ENCODE measurements at places on chromosomes 7 and 10. TPM values are rescaled to one million over a fixed set of nuclear protein-coding genes. Genes with fewer than 3 reads are reported as not detected.

- DNase-seq: peak; percentile 91
Measured at GRCh38 chr7:100835903-100836811, 8.8 kb upstream of the EPHB4 start.

DNA sequence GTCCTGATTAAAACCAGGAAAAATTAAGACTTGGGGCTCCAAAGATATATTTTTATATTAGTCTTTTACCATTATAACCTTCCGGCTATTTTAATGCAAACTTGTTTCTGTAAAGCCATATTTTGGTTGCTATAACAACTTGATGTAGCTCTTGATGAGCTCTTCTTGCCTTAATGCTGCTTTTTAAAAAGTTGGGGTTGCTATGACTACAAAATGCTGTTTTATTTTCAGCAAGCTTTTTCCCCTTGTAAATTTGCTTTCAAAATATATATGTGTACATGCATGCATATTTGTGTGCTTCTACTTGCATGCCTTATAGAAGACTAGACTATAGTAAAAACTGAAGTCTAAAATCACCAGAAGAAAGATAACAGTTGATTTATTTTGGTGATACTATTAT lies 99.7 kb downstream of the CSTF2T start:
- no peak for DNase-seq

- DNase-seq: no peak
Measured at GRCh38 chr10:32386623-32387260, 39.8 kb upstream of the EPC1 start.

The NUTM2B gene
- 0.79 TPM for polyA plus RNA-seq

- DNase-seq: peak; percentile 26
Measured at GRCh38 chr7:4794591-4795350, 19.3 kb downstream of the AP5Z1 start.

GRCh38 chr7:95509199-95509598 lies 23.5 kb downstream of the ASB4 start:
- DNase-seq: no peak
